ENCODE measurements at places on chromosomes 1 and 21.
A peak's percentile ranks its signal among the peaks of the same experiment; 100 is the strongest.

DNA sequence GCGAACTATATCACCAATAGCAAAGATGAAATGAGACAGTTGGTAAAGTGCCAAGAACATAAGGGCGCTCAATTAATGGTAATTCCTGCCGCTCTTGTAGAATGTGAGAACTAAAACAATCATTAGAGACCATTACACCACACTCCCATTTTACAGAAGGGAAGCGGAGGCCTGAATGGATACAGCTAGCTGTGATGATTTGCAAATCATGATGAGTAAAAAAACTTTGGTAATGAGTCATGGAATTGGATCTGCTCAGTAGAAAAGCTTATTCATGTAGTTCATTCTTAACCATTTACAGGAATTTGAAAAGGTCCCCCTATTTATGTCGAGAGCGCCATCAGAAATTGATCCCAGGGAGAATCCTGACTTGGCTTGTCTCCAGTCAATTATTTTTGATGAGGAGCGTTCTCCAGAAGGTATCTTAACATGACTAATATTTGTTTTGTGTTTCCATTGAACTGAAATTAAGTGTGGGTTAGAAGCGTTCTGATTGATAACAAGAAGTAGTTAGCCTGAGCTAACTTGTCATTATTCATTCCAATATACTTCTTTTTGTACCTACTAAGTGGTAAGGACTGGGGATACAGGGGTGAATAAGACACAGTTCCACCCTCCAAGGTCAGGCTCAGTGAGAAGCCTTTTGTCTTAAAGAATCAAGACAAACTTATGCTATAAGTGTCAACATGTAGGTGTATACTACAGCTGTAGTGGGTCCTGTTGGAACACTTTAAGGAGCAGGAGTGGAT lies 812 bp downstream of the TTC4 start:
- peak; percentile 13 for DNase-seq

GRCh38 chr1:100896481-100896982 lies 642 bp downstream of the SLC30A7 start:
- no peak for DNase-seq

DNA sequence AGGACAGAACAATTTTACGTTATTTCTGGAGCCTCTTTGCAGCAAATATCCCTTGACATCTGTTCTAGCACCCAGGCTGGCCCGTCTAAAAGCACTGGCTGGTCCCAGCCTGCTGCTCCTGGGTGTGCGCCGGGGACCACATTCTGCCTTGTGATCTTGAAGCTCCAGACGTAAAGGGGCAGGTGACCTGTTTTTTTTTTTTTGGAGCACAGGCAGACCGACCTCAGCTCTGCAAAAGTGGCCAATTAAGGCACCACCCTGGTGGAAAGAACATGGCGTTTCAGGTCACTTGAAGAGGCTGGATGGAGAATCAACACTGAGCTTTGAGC lies 13.8 kb upstream of the CAMTA1 start:
- no peak for DNase-seq

GRCh38 chr1:9687120-9687873 lies 35.8 kb downstream of the PIK3CD start:
- no peak for DNase-seq

DNA sequence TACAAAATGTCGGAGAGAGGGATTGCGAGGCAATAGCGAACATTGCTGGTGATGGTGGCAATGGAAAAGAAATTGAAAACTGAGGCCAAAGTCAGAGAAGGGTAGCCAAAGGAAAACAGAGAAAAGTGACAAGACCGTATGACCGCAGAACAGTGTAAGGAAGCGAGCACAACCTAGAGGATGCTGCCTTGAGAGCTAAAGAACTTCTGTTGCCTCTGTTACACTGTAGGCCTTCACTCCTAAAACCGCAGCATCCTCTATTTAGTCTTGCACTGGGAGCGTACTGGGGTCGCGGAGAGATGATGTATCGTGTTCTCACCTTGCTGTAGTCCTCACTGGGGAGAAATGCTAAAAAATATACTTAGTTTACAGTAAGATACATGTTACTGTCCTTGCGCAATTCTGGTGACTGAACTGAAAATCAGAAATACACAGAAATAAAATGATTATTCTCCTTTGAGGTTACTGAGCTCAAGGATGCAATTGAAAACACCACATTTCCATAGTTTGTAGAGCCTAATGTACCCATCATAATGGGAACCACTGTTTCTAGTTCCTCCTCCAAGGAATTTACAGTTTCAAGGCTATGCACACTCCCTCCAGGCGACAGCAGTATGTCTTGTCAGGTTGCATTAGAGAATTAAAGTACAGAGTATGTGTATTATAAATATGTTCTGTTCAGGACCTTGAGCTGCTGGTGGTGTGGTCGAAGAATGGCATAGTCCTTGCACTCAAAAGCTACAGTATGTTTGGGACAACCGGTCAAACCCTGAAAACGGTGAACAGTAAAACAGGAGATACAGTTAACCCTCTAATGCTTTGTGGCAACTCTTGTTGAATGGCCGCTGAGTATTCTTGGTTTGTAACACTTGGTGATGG lies 1.3 kb downstream of the NEK7 start:
- DNase-seq, result no peak

DNA sequence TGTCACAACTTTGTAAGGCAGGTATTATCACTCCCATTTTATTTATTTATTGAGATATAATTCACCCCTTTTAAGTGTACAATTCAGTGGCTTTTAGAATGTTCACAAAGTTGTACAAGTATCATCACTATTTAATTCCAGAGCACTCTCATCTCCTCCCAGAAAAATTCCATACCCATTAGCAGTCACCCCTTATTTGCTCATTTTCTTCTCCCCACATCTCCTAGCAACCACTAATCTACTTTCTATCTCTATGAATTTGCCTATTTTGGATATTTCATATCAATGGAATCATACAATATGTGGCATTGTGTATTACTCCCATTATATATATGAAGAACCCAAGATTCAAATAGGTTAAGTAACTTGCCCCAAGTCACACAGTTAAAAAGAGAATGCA lies 7.0 kb downstream of the DSTYK start:
- no peak for DNase-seq

DNA sequence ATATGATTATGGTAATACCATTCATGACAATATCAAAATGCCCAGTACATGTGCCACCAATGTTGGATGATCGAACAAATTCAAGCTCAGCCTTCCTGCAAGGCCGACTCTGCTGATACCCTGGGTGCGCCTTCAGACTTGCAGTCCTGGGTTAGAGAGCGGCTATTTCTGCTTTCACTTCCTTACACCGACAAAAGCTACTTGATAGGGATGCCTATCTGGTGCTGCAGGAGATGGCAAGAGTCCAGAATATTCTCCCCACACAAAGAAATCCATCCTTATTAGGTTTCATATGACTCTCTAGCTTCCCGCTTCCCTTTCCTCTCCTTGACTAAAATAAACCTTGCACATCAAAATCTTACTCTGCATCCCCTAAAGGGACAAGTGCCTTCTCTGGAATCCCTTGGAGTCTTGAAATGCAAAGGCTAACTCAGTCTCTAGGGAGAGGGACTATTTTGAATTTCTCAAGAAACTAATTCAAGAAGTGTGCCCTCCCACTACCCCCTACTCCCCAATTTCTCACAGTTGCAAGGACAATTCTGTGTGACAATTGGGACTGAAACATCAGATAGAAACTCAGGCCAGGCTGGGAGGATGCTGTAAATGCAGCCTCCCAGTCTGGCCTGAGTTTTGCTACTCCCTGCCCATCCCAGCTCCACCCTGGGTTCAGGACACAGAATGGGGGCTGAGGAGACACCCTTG lies 103.1 kb upstream of the USP24 start:
- no peak for DNase-seq

DNA sequence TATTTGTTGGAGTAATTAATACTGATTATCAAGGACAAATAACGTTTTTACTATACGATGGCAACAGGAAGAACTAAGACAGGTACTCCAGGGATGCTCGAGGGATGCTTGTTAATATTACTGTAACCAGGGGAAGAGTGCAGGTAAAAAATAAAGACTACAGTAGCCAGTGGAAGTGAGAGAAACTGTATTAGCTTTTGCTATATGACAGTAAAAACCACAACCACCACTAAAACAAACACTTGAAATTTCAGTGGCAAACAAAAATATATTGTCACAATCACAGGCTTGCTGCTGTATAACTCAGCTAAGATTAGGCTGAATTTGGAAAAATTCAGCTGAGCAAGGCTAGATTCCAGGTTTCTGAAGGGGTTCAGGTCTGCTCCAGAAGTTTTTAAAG lies 812.6 kb upstream of the ADGRL4 start:
- no peak for DNase-seq

DNA sequence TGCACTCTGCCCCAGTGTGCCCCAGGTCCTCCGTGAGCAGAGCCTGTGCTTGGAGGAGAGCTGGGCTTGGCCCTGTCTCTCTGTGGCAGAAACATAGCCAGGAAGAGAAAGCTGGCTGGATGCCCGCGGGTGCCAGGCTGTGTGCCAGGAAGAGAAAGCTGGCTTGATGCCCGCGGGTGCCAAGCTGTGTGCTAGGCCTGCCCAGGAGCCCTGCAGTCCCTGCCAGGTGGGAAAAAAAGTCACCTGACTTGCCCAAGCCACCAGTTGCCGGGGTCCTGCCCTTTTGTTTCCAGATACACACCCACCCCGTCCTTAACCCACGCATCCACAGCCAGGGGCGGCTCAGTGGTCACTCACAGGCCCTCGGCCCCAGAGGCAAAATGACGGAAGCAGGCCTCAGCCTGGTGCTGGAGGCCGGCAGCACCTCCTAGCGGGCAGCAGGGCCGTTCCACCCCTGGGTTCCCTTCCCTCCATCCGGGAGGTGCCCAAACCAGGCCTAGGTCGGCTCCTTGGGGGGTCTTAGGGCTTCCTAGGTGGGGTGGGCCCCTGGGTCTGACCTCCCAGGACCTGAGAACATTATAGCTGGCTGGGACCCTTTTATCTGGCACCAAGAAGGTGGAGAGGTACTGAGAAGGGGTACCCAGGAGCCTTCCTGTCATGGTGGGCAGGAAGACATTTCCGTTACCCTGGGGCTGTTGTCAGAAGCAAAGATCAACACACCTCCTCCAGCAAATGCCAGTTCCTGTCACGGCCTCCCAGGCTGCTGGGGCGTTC lies 9.1 kb downstream of the ITGB2 start:
- DNase-seq, result no peak

DNA sequence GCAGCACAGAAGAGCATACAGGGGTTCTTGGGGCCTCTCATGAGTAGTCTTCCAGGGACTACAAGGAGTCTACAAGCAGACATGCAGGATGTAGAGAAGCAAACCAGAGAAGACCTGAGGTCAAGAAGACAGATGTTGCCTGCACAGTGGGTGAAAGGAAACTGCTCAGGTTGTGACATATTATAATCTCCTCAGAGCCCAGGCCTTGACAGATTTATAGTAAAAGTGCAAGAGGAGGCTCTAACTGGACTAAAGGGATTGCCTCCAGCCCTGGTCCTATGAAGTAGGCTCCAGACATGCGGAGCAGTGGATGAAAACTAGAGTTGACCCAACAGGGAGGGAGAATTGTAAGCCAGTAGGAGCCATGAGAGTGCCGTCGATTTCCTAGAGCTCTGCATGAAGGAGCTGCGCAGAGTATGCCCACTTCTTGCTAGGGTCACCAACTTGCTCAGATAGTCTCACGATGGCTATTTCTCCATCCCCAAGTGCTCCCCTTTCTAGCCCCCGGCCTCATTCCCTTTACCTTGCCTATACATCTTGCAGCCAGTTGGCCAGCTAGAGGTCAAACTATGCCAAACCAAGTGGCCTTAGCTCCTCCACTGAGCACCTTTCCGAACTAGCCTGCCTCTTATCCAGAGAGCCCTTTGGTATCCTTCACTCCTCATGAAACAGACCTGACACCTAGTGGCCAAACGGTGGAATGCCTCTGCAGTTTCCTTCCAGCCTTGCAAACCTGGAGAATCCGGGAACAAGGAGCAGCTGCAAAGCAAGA lies 36.2 kb upstream of the IPO9 start:
- peak; percentile 29 for DNase-seq

DNA sequence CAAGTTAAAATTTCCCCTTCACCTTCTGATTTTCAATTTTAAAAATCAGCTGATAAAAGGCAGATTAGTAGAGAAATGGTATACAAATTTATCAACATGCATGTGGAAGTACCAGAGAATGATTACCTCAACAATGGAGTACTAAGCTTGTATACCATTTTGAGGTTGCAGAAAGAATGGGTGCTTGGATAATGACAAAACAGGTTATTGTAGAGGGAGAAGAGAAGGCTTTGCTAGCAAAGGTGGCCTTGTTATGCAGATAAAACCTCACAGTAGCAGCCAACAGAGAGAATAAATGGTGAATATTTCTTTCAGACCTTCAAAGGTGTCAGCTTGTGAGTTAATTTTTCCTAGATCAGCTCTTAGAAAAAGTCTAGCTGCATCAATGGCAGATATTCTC lies 1174.9 kb upstream of the ADGRL4 start:
- DNase-seq, result no peak

- DNase-seq, result no peak
These were observed 492 bp downstream of the HLX start for GRCh38 chr1:220879509-220880361.

GRCh38 chr1:226731257-226731893 lies 7.7 kb downstream of the ITPKB start:
- DNase-seq, result no peak

- DNase-seq, result no peak
These were observed 29.2 kb upstream of the LRRC3 start for GRCh38 chr21:44425895-44426662.

- DNase-seq, result no peak
These were observed 1188.6 kb downstream of the MRPL39 start for GRCh38 chr21:24418671-24419070.

- no peak for DNase-seq
These were observed 53.8 kb downstream of the CRB1 start for GRCh38 chr1:197321811-197322210.

GRCh38 chr1:197213193-197213592 lies 54.9 kb upstream of the CRB1 start:
- DNase-seq, result no peak

GRCh38 chr1:192846950-192847349 lies 38.1 kb downstream of the RGS2 start:
- DNase-seq, result peak; percentile 64

- no peak for DNase-seq
These were observed 88.1 kb upstream of the JAK1 start for GRCh38 chr1:65054481-65054880.

DNA sequence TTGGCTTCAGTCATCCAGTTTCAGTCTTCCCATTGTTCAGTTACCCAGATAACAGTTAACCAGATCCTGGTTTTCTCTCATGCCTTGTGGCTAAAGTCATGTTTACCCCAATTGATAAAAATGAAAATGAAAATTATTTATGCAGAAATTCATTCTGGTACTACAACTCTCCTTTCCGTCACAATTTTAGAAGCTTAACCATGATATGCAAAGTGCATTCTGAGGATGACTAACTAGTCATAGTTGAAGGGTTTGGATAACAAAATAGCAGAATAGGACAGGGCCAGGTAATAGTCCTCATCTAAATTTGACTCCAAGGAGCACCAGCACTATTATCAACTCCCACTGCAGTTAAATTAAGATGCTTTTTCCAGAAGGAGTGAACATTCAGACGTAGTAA lies 94.7 kb downstream of the NTMT2 start:
- no peak for DNase-seq

- DNase-seq, result no peak
These were observed 446.9 kb downstream of the NEGR1 start for GRCh38 chr1:71835442-71835813.
